Activated T-cell treated with anti-CD3 and anti-CD28 coated beads, Interleukin-2, amount 50 U/mL, for 1 hour (primary cell): ENCODE measurements at places on chromosomes 6 and 20.

- DNase-seq, result no peak
Measured at GRCh38 chr6:15265787-15266186, 19.9 kb downstream of the JARID2 start.

GRCh38 chr6:16947375-16948015, 154.4 kb upstream of the STMND1 start:
- no peak for DNase-seq

GRCh38 chr6:147559006-147559405, 50.5 kb downstream of the SAMD5 start:
- DNase-seq, result no peak

- no peak for DNase-seq
Measured at GRCh38 chr6:54107470-54108090, 3.7 kb upstream of the MLIP start.

- no peak for DNase-seq
Measured at GRCh38 chr20:51429696-51430095, 112.8 kb downstream of the NFATC2 start.

DNA sequence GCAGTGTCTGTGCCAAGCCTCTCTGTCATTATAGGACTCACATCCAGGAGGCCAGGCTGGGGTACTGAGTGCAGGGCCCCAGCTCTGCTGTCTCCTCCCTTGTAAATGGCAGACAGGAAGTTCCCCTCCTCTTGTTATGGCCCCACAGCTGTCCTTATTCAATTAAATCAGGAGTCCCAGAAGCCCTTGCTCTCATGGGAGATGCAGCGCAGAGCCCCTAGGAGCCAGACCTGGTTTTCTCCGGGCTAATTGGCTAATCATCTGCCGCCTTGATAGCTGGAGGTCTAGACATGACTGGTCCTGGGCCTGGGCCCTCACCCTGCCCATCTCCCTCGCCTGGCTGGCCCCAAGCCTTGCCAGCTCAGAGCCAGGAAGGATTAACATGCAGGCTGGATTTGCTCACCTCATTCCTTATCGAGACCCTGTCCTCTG, 172.0 kb downstream of the VEGFA start:
- DNase-seq, result no peak

DNA sequence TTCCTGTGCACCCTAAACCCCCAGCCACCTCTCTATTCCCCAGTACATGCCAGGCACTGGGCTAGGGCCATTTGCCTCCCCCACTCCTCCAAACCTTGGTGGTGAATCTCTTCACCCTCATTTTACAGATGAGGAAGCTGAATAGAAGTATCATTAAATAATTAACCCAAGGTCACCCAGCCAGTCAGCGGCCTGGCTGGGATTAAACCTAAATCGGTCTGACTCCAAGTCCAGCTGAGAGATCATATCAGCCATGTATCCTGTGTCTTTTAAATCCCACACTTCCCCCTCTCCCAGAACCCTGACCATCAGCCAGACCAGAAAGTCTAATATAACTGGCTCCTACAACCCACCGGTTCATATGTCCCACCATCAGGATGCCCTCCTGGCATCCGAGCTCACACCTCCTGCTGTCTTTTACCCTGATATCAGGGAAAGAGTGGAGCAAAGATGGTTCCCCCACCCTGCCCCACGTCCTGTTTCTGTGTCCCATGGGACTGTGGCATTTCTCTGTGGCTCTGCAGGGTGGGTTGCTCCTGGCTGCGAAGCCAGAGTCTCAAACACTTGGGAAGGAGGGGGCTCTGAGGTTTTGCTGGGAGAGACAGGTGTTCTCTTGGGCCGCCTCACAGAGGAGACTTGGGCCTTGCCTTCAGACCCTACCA, 145.3 kb downstream of the VEGFA start:
- DNase-seq, result no peak

DNA sequence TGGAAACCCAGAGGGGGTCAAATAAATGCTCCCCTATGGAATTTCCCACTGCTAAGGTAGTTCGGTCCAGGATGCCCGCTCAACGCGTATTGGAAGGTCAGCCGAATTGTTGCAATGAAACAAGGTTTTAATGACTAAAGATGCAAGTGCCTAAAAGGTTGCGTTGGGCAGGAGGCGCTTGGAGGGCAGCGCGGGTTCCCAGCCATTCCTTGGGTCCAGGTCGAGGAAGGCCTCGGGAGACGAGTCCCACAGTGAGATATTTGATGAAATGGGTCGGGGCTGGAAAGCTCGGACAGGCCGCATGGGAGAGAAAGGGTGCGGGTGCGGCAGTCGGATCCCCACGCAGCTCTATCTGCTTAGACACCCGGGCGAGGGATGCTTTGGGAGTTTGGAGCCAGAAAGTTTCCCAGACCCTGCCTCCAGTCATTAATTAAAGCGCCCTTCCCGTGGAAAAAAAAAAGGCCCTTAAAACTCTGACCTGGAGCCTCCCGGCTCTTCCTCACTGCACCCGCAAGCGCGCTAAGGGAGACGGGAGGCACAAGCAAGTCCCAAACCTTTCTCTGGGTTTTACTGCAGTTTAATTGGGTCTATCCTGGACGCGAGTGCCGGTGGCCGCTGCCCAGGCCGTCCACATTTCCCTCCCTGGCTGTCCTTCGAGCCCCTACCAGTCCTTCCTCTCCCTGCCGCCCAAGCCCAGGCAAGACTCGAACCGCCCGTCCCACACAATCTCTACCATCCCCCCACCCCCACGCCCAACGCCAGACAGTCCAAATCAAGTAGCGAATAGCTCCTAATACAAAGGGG, 24.2 kb downstream of the TFAP2A start:
- DNase-seq, result no peak

DNA sequence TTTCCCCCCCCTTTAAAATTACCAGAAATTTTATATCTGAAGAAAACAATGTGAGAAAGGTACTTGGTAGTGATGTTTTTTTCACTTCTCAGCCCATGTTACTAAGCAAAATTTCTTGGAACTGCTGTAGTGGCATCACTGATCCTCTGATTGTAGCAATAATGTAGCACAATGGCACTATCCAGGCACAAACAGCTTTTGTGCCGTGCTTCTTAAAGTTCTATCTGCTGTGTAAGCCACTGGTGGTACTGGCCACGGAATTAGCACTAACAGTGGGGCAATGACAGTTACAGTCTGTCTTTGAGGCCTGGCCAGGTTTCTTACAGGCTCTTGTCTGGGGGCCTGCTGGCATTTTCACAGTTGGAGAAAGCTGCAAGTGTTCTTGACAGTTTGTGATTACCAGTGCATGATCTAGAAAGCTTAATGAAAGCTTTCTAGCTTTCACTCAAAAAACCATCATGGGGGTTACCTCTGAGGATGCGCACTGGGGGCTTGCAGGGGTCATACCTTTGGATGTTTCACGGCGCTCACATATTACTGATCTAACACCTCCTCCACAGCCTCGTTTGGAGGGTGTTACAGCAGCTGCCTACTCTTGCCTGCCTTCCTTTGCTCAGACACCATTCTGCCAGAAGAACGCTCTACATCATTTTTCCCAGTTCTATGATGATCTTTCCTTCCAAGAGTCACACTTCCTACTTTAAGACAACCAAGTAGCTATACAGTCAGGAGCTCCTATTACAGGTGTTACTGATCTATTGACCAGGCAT, 58.4 kb upstream of the ARMH2 start:
- DNase-seq, result peak; percentile 41

GRCh38 chr6:13248584-13248985, 79.8 kb downstream of the TBC1D7 start:
- DNase-seq, result no peak

DNA sequence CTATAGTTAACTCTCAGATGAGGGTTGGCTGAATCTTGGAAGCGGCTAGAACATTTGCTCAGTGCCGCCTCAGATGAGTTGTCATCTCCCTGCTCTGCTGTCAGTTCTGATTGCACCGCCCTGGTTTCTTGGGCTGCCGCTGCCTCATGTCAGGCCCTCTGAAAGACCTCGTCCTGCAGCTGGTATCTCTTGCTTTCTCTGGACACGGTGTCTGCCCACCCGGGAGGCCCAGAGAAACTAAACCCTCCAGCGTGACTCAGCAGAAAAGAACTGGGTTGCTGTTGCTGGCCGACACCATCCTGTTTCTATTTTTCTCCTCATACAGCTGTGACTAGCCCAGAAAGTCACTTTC, 355.4 kb downstream of the CD83 start:
- DNase-seq, result no peak

DNA sequence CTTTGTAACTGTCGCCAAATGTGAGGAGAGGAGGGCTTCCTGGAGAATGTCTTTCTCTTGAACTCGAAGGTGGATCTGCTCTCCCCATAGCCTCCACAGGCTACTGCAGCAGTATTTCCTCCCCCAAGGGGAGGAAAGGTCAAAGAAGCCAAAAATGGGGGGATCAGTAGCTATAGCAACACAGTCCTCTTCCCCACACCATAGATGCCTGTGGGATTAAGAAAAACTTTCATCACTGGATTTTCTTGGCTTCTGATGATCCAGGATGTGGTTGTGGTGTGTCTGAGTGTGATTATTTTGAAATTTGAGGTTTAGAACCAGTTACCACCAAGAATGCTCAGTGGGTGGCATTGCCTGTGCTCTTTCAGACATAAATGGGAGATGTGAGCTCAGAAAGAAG, 140.1 kb upstream of the SPACA1 start:
- DNase-seq, result no peak

- no peak for DNase-seq
Measured at GRCh38 chr20:44117296-44118184, 69.4 kb downstream of the JPH2 start.

- no peak for DNase-seq
Measured at GRCh38 chr20:24109008-24109407, 120.4 kb upstream of the GGTLC1 start.

- no peak for DNase-seq
Measured at GRCh38 chr20:35600176-35600992, 15.2 kb upstream of the SPAG4 start.

DNA sequence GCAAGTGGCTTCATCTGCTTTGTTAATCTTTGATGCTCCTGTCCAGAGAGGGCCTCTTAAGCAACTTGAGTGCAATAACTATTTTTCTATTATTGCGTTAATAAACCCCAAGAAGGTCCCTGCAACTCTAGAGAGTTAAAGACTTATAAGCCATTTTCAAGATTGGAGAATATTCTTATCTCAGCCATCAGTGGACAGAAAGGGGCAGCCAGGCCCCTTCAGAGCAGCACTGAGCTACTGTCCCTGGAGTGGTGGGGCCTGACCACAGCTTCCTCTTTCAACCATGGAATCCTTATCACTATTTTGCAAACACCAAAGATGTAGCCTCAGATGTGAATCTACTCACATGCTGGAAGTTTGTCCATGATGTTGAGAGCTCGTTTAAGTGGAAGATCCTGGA, 2.8 kb upstream of the MAS1L start:
- DNase-seq, result no peak

GRCh38 chr6:34343806-34344205, 48.7 kb downstream of the NUDT3 start:
- DNase-seq, result no peak

DNA sequence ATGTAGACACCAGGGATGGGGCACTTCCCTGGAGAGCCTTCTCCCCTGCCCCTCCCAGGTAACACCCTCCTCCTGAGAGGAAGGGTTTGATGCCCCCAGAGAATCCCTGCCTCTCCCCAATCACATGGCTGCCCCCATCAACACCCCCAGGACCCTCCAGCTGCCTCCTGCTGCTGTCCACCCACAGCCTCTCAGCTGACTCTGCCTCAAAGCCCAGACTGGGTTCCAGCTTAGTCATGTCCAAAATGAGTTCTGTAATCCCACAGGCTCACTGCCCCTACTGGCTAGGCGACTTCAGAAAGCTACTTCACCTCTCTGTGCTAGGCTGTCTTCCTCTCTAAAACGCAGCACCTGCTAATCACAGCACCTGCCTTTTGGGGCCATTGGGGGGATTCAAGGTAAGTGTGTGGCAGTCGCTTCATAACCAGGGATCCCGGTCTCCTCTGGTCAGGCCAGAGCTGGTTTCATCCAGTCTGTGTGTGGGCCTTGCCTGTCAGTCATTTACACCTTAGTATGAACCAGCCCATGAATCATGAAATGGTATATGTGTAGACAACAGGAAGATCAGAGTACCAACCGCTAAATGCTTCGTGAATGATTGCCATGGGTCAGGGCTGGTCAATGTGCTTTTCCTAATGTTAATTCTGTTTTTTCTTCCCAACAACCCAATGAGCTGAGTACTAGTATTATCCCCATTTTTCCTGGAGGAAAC, 40.4 kb downstream of the TFEB start:
- DNase-seq, result no peak

GRCh38 chr6:143376861-143377260, 73.6 kb downstream of the ADAT2 start:
- no peak for DNase-seq

DNA sequence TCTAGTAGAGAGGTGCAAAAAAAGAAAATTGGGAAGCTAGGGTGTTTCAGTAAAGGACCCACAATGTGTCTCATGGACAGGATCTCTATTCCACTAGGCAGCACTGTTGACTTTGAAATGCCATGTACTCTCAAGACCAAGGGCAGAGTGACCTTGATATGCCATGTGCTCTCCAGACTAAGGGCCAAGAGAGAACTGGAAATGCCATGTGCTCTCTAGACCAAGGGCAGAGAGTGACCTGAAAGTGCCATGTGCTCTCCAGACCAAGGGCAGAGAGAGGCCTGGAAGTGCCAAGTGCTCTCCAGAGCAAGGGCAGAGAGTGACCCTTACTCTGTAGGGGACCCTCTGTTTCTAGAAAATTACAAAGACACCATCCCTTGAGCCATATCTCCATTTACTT, 49.3 kb upstream of the HTR1B start:
- no peak for DNase-seq

- no peak for DNase-seq
Measured at GRCh38 chr6:5204376-5204775, 56.4 kb downstream of the LYRM4 start.

DNA sequence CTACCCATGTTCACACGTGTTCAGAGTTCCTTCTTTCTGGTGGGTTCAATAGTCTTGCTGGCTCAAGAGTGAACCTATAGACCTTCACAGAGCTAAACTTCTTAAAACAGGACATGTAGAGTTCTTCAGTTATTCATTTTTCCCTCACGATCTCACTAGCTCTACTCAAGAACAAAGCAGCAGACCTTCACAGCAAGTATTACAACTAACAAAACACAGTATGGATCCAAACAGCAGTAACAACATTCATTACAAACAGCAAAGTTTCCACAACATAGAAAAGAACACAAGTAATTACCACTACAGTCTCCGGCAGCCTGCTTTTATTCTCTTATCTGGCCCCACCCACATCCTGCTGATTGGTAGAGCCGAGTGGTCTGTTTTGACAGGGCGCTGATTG, 39.5 kb upstream of the MCUR1 start:
- no peak for DNase-seq
